ENCODE measurements at places on chromosomes 3 and 15. TPM values are rescaled to one million over a fixed set of nuclear protein-coding genes. Genes with fewer than 3 reads are reported as not detected.
A peak's percentile ranks its signal among the peaks of the same experiment; 100 is the strongest.

Gene CYP1A2
- total RNA-seq = not detected

Gene DLL4
- 43.9 TPM for total RNA-seq

Gene CLDN16
- not detected for total RNA-seq

Gene TMEM43
- total RNA-seq = 103 TPM

Gene GOLGA8A
- 12.5 TPM for total RNA-seq

Gene FEZF2
- total RNA-seq = not detected

DNA sequence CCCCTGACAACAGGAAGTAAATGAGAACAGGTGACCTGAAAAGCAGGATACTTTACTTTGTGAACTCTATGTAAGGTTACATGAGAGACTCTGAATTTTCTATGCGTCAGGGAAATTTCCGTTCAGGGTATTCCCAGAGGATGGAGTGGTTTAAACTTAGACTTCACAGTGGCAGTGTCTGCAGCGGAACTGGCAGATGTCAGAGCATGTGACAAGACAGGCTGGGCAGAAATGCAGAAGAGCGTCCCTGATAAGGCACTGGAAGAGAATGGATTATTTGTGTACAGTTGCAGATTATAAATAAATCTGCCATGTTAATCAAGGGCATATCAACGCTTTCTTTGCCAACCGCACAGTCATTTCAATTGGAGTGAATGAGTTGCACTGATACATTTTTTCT, 598.4 kb upstream of the ZNF717 start:
- DNase-seq = no peak

DNA sequence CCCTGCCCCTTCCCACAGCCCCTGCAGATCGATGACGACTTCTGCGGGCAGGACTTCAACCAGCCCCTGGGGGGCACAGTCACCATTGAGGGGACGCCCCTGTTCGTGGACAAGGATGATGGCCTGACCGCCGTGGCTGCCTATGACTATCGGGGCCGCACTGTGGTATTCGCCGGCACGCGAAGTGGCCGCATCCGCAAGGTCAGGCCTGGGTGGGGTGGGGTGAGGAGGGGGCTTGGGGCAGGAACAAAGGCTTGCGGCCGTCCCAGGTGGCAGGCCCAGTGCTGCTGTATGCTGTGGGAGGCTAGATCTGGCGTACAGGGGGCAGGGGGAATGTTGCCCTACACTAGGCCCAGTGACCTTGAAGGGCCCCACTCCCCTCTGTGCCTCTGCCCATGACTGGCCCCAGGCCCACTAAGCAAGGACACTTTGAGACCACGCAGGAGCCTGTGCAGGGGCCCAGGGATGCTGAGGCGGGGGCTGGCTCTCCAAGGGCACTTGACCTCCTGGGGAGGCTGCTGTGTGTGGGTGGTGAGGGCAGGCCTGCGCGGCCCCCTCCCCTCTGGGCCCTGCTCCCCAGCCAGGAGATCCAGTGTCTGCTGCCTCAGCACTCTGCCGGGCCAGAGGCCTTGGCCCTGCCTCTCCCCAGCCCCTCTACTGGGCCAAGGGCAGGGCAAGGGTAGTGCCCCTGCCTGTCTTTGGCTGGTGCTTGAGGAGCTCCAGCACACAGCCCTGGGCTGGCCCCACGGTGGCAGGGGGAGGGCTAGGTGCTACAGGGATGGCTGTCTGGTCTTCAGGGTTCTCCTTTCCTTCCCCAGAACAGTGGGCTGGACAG, 8.7 kb downstream of the PLXNA1 start:
- DNase-seq = no peak

GRCh38 chr3:112875561-112875960, 28.9 kb upstream of the CD200R1L start:
- no peak for DNase-seq

DNA sequence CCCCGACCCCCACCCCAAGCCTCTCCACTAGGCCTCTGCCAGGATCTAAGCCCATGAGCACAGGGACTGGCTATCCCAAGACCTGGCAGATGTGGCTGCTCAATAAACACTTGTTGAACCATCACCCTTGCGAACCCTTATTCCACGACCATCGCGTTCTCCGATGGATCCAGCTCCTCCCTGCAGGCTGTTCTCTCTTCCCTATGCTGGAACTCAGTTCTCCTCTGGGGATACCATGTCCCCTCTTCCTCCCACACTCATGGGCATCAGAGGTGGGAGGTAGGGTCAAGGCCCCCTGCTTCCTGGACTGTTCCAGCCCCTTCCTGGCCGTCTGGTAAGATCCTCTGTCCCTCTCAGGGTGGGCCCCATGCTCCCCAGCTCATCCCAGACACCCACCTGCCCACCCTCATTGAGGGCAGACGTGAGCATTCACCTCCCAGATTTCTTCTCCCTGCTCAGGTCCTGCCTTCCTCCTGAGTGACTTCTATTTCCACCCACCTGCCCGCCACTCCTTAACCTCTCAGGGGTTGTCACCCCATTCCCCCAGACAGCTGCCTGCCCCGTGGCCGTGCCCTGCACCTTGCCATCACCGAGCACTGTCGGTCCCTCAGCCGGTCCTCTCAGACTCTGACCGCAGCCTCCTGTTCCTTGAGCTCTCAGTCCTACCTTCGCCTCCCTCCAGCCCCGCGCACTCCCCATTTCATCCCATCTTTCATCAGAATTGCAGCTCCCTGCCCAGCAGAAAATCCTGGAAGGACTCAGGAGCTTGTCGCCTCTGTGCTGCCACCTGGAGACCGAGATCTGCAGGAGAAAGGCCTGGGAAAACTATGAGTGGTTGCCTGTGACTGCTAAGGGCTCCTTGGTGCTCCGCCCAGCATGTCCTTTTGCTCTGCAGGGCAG, 42.0 kb downstream of the PML start:
- DNase-seq = peak; percentile 39

GRCh38 chr15:69679623-69680228, 227.1 kb downstream of the RPLP1 start:
- no peak for DNase-seq

GRCh38 chr3:171157980-171158379, 131.5 kb upstream of the SLC2A2 start:
- no peak for DNase-seq

- DNase-seq = no peak
These were observed 1.8 kb upstream of the ZNF385D start for GRCh38 chr3:21752749-21753347.

DNA sequence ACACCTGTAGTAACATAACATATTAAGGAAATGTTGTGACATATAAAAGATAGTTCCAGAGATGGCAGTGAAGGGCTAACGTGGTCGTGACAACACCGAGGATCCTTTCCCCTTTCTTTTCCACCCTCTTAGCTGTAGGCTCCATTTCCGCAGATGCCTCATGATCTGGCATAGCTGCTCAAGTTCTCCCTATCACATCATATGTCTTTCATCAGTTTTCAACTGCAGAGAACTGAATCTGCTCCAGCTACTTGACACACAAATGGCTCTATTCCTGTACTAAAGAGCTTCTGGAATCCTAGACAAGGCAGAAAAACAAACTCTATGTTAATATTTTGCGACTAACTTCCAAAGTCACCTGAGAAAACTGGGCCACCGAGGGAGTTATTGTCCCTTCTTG, 275.0 kb upstream of the SLCO3A1 start:
- no peak for DNase-seq

- DNase-seq = no peak
These were observed 109.5 kb upstream of the IL12A start for GRCh38 chr3:159879146-159879545.

DNA sequence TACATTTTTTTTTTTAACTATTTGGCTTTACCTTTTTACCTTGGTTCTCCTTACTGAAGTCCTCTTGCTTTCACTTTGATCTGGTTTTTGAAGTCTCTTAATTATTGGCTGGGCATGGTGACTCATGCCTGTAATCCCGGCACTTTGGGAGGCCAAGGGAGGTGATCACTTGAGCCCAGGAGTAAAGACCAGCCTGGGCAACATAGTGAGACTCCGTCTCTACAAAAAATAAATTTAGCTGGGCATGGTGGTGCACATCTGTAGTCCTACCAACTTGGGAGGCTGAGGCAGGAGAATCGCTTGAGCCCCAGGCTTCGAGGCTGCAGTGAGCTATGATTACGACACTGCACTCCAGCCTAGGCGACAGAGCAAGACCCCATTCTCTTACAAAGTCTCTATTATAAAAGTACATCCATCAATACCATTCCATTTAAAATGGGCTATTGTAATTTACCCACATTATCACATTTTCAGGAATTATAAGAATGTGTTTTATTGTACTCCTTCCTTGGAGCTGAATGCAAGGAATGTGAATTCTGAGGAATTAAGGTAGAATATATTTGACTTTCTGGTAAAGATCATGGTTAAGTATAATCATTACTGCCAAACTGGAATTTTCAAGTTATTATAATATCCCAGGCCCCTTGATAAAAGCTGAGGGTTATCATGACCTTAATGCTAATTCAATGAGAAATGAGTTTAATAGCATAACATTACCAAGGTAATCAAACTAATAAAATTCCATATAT, 49.0 kb downstream of the MSL2 start:
- no peak for DNase-seq

DNA sequence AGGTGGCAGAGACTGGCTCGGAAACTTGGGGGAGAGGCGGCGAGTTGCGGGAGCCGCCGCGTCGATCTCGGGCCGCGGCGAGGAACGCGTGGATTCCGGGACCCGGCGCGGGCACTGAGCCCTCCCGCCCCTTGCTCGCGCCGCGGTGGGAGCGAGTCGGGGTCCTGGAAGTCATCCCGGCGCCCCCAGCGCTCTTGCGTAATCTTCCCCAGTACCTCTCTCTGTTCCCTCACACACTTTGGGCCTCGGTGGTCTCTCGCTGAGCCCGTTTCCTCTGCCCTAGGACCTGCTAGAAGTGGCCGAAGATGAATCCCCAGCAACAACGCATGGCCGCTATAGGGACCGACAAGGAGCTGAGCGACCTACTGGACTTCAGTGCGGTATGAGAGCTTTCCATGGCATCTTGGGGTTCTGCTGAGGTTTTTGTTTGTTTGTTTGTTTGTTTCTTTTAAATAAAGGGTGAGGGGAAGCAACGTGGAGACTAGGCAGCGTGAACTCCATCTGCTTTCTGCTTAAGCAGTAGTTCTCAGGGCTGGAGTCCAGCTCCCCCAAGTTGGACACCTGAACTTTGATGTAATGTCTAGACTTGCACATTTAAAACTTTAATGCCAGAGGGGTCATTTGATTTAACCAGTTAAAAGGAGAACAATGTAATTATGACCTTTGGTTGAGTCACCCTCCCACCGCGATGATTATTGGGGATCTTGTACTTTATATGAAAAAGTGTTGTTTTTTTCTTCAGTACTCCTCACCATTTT, 1.3 kb downstream of the TCF12 start:
- DNase-seq = no peak

GRCh38 chr3:58206406-58207011, 4.3 kb downstream of the DNASE1L3 start:
- no peak for DNase-seq

GRCh38 chr3:163672954-163673353, 1405.3 kb downstream of the SI start:
- no peak for DNase-seq

DNA sequence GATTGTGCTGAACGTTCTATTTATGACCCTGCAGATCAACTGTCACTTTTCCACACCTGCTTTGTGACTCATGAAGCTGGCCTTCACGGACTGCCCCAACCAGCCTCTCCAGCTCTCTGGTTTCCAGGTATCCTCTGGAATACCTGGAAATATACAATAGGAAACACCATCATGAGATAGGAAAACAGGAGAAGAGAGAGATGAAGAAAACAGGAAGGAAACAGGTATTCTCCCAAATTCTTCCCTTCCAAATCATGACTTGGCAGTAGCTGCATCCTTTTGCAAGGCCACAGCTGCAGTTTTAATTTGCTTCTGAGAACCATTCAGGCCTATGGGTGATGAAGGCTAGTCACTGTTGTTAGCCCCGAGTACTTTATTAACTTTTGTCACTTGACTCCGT, 909.1 kb downstream of the EPHA3 start:
- DNase-seq = no peak

DNA sequence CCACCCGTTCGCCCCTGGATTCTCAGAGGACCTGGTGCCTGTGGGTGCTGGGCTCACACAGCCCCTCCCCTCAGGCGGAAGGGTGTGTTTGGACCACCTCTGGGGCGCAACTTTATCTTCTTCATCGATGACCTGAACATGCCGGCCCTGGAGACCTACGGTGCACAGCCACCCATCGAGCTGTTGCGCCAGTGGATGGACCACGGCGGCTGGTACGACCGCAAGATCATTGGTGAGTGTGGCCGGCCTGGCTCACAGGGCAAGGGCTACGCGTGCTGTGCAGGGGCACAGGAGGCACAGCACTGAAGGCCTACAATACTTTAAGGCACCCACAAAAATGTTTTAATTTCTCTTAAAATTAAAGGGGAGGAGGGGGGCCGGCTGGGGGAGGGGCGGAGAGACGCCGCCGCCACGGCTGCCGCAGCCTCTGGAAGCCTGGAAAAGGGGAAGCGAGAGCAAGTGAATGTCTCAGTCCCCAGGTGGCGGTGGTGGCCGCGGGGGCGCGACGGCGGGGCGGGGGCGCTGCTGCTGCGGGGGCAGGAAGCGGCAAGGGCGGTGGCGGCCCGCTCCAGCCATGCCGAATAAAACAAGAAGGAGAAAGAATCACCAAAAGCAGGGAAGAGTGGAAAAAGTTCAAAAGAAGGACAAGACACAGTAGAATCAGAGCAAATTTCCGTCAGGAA, 56.8 kb downstream of the DNAH1 start:
- no peak for DNase-seq

- DNase-seq = no peak
These were observed 21.6 kb downstream of the LYSMD4 start for GRCh38 chr15:99711625-99712024.

DNA sequence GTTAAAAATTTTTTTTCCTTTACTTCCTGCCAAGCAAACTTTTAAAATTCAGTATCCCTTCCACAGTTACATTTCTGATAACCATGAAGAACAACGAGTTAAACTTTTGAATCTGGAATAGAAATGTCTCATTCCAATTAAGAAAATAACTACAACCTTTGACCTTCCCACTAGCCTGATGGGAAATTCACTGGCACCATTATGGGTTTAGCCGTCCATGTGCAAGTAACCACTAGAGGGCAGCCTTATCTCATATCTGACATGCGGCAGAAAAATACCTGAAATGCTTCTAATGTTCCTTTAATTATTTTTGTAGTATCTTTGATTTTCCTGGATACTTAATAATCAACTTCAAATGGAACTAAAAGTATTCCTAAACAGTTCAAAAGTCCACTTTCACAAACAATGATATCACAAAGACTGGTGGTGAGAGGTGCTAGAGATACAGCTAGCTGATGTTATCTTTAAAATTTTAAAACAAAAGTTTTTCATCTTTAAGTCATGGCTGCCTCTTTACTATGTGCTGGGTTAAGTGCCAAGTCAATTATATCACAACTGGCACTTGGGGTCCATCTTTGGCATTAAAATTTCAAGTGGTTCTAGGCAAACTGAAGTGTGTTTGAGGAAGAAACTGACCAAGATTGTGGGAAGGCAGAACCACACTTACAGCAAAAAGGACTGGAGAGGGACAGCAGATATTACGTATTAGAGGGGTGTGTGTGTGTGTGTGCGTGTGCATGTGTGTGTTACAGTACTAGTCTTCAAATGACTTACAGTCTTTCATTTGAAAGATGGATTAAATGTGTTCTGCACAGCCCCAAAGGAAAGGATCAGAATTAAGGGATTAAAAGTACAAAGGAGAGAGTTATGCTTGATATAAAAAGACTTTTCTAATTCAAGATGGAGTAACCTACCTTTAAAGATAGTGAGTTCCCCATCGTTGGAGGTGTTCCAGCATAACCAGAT, 107.1 kb upstream of the ICE2 start:
- peak; percentile 55 for DNase-seq

GRCh38 chr3:113285226-113285625, 73.9 kb downstream of the BOC start:
- DNase-seq = no peak

GRCh38 chr3:16818945-16819344, 65.8 kb upstream of the PLCL2 start:
- no peak for DNase-seq
